Posterior vena cava (tissue), 2 donors: ENCODE measurements at places on chromosomes 6 and 20.

DNA sequence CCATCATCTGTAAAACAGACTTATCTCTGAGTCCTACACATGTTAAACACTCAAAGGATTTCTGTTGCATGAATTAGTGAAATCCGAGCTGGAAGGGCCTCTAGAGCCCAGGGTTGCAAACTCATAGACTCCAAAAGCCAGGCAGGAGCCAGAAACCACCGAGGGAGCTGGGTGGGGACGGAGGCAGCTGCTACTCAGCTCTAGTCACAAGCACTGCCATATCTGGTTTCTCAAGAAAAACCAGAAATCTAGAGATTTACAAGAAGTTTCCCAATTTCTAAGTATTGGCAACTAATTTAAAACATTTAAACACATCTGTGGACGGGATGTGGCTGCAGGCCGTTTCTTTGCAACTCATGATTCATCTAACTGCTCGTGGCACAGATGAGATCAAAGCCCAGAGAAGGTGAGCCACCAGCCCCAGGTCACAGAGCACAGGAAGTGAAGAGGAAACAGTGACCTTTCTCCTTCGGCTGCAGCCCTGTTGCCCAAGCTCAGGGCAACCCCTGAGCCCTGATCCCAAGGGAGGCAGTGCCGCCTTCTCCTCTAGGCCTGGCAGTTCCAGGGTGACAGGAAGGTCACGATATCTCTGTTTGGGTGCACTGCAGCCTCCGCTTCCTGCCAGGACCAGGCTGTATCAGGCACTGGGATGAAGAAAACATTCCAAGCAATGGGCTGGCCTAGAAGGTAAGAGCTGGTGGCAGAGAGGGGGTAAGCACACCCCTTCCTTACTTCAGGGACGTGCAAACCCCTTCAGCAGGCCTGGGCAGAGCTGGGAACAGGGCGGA, 26.4 kb upstream of the PTGIS start:
- DNase-seq, result peak; percentile 93

DNA sequence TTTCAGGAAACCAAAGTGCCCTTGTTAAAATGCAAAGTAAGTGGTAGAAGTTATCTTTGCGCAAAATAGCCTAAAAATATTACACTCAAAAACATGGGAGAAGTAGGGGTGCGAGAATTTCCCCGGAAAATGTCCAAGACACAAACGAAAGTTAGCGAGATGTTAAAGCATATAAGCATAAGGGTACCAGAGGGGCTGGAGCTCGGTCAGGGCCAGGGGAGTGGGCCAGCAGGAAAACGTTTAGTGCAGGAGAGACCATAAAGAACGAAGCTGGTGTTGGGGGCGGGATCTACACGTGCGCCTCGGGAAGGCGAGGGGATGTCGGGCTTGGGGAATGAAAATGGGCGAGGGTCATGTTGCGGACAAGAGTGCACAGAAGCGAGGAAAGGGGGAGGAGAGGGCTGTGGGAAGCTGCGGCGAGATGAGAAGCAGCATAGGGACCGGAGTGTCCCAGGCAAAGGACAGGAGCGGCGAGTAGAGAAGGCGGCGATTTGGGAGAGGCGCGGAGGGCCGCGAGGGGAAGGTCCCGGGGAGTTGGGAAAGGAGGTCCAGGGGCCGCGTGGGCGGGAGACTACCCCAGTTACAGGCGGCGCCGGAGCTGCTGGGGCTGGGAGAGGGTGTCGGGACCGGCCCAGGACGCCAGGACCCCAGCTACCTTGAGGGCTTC, 600 bp downstream of the XPO5 start:
- DNase-seq, result peak; percentile 87

DNA sequence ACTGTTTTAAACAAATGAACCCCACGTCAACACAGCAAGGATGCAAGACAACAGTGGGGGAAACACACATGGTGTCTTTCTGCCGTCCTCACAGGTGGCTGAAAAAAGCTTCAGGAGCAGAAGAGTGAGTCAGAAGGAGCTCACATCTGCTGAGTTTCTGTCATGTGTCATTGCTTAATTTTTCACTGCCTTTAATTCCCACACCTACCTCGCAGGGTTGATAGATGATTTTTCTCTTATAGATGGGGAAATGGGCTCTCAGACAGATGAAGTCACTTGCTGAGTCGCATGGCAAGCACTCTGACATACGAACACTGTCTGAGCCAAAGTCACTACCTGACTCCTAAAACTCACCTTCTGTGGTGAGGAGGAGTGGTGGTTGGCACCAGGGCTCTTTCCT, 28.3 kb upstream of the CARMIL1 start:
- DNase-seq, result no peak

- DNase-seq, result no peak
Observed at GRCh38 chr6:17416806-17417205, 23.4 kb downstream of the CAP2 start.
